ENCODE measurements at places on chromosomes 2 and 18. TPM values are rescaled to one million over a fixed set of nuclear protein-coding genes. Genes with fewer than 3 reads are reported as not detected.

- DNase-seq, result no peak
These were observed 56.9 kb upstream of the SCN7A start for GRCh38 chr2:166550923-166551322.

- DNase-seq, result no peak
These were observed 211.4 kb upstream of the ZNF521 start for GRCh38 chr18:25563346-25563745.

DNA sequence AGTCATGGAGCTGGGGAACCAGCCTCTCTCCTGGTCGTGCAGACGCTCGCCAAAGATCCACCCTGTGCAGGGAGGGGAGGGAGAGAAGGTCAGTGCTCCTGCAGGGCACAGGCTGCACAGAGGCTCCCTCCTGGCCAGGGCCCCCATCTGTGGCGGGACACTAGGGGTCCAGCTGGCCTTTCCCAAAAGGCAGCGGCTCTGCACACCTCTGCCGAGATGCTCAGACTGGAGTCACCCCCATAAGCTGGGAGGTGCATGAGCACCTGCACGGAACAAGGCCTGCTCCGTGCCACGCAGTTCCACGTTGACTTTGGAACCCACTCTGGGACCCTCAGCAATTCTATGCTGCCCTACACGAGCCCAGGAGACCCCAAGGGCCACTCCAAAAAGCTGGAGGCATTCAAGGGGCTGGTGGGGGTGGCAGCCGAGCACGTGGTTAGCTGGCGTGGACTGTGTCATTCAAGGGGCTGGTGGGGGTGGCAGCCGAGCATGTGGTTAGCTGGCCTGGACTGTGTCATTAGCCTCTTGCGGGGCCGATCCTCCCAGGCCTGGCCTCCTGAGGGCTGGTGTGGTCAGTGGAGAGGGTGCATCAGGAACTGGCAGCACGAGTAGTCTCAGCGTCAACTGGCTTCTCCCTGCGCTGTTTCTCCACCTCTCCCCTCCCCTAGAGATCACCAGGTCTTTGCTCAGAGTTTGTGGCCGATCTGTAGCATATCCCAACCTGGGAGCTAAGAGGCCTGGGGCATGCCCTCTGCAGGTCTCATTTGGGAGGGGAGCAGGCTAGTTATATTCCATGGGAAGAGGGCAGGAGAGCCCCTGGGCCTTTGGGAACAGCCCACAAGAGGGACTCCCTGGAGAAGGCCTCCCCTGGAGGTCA lies 9.8 kb downstream of the SNORC start:
- no peak for DNase-seq

DNA sequence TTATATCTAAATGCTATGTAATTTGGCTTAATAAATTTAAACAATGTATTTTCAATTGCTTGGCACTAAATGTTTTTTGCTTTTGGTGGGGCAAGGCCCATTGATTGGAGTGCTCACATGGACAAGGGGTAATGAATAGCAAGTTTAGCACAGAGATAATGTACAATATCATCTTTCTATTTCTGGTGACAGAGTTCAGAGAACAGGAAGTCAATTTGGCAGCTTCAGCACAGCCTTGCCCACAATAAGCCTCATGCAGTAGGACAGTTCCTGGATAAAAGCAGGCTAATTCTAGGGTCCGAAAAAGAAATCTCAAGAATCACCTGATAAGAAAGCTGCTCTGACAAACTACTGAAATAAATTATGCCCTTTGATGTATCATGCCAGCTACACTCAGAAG lies 443.9 kb upstream of the FSHR start:
- DNase-seq, result no peak

GRCh38 chr2:31294196-31294595 lies 60.2 kb downstream of the EHD3 start:
- DNase-seq, result no peak

DNA sequence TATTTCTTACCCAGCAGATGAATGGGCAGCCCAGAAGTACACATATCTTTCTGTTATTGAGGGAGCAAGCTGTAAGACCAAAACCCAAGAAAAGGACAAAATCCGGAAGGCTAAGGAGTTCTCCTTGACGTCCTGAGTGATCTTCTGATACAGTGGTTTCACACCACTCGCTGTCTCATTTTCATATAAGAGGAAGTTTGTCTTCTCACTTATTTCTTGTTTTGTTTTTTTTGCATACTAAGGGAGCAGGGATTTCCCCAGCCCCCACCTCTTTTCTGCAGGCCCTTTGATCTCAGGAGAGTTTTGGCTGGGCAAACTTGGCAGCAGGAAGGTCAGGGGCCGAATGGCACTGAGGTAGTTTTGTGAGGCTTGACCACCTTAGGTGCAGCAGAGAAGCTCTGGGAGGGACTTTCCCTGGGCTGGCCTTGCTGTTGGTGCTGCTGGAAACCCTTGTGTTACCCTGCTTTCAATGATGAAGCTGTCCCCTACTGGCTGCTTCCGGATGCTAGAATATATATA lies 13.3 kb downstream of the CHRNA1 start:
- DNase-seq, result no peak

DNA sequence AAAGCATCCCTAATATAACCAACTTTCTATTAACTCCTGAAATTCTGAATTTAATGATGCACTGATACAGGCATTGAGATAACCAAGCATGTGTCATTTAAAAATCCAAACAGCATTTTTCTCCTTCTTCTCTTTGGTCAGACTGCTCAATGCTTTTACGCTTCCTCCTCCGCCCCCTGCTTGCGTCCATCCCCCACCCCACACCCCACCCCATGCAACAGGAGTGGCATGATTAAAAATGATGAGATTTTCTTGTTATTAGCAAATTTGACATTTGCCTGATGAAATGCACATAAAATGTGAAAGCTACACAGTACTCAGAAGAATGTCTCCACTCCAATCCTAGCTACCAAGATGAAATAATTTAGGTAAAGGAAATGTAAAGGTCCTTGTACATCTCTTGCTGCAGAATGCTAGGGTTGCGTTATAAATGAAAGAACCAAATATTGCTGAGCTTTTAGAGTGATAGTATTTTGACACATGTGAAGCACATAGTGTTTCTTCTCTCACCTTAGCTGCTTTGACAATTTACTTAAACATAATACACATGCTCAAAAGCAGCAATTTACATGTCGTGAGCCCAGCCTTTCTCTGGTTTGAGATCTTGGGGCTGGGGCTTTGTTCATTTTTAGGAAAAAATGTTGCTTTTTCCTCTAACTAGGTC lies 263.8 kb downstream of the MEIS1 start:
- DNase-seq, result no peak

DNA sequence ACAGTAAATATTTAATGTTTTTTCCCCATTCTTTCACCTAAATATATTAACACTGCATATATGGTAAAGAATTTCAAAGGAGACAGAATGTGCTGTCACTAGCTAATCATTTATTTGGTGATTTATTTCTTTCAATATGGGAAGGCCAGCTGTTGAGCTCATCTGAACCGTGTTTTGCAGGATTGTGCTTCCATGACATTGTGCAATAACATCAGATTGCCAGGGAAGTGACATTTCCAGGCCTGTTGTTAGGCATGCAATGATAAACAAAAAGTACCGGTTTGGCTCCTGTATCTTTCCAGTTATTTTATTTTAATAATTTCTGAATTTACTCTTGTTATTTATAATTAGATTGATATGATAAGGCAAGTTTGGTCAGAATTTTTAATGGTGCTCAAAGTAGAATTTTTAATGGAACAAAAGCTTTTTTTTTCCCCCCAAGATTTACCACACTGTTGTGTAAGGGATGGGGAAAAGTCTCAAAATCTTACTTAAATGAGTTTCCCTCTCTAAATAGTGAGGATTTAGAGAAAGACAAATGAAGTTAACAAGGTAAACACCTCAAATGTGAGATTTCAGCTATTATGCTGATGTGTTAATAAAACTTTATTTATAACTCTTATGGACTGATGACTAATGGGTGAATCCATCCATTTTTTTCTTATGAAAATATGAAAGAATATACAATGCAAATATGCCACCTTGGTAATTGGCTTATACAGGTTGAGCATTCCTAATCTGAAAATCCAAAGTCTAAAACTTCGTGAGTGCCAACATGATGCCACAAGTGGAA lies 52.7 kb downstream of the MALT1 start:
- no peak for DNase-seq

GRCh38 chr2:161067846-161068350 lies 92.3 kb upstream of the TANK start:
- no peak for DNase-seq

GRCh38 chr2:30354150-30354549 lies 92.9 kb upstream of the LCLAT1 start:
- no peak for DNase-seq

DNA sequence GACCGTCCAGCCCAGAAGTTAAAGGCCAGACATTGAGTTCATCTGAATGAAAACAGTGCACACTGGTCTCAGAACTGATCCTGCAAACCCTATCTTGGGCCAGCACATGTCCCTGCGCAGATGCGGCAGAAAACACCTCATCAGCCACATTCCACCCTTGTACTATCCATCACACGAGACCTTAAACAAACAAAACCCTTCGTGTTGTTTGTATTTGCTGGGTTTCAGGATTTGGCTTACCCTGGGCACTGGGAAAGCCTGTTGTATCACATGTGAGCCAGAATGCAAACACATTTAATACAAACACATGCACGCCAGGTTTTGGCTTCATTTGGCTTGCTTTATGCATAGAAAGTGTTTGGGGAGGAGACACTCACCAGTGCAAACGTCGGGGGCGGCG lies 12.5 kb downstream of the WIPF1 start:
- no peak for DNase-seq

DNA sequence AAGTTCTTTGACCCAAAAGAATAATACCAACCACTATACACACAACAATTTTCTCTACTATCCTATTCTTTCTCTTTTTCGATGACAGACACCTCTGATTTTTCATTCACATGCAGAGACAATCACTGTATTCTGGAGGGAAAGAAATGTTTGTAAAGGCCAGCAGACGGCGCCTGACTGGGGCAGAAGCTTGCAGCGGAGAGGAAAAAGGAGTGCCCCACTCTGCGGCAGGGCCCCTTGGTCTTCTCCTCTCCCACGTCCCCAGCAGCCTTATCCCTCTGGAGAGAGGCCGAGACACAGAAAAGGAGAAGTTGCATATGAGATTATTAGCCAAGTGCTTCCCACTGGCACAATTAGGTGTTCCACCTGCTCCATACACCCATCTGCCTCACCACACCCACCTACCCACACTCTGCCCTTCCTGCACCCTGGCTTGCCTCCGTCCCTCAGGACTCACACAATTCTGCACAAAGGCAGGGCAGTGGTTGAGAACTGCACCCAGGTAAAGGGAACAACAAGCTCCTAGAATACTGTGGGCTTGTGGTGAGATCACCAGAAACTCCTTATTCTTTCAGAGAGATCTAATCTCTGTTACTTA lies 687.3 kb downstream of the NRXN1 start:
- DNase-seq, result no peak

DNA sequence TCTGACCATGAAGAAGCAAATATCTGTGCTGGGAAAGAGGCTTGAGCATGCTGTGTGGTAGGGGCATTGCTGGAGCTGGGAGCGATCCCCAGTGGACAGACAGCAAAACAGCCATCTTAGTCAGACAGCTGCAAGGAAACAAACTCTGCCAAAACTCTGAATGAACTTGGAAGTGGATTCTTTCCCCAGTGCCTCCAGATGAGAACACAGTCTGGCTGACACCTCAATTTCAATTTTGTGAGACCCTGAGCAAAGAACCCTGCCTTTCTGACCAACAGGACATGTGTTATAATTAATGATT lies 23.2 kb upstream of the FAP start:
- no peak for DNase-seq

DNA sequence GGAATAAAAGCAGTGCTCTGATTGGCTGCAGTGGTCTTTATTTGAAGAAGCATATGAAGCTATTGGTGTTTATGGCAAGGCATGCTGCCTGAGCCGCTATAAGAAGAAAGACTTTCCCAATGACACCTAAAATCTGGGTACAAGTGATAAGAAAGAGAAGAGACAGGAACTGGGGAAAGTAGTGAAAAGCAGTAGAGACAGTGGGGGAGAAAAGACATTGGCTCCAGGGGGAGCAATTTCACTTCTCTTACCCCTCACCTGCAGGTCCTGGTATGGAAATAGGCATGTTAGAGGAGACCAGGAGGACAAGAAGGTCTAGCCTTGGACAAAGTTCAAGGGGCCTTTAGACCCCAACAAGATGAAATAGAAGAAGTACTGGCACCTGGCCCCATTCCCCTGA lies 47.1 kb downstream of the PLCL1 start:
- DNase-seq, result no peak

- DNase-seq, result no peak
These were observed 70.9 kb upstream of the TNP1 start for GRCh38 chr2:216930716-216931115.

GRCh38 chr2:39567507-39567906 lies 98.2 kb upstream of the TMEM178A start:
- peak; percentile 45 for DNase-seq

DNA sequence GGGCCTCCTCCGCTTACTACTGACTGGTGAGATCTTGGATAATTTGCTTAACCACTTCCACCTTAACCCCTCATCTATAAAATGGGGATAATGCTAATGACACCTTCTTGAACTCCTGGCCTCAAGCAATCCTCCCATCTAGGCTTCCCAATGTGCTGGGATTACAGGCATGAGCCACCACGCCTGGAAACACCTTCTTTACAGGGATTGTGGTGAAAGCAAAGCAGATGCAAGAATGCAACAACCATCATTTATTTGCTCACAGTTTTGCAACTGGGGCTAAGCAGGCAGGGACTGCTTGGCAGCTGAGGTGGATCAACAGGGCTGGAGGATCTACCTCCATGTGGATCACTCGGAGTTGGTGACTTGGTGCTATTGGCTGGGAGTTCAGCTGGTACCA lies 76.2 kb upstream of the ZNF532 start:
- DNase-seq, result no peak

DNA sequence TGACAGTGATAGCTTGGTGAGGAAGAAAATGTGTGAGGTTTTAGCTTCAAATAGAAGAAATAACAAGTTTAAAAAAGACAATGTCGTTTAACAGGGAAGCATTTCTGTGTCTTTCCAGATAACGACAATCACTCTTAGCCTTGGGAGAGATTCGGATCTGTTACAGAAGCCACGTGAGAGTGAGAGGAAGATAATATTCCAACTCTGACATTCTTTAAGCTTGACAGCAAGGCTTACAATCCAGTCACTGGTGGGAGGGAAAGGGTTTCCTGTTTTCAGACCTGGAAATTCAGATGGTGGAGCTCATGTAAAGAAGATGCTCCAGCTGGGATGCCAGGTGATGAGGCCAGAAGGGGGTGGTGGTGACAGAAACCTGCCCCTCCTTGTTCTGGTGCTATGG lies 30.8 kb downstream of the FBXO48 start:
- no peak for DNase-seq

DNA sequence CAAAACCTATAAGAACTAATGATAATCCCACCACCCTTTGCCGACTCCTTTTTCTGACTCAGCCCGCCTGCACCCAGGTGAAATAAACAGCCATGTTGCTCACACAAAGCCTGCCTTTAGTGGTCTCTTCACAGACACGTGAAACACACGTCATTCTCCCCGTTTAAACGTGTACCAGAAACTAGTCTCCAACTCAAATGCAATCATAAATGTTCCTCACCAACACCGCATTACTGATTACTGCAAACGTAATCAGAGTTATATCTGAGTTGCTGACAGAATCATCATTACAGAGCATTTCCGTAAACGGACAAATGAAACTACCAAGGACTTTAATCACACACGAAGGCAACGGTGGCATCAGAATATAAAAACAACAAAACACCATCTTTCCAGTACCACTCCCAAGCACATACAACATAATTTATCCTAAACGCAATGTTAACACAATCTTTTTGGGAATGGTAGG lies 1.9 kb downstream of the CLK1 start:
- peak; percentile 79 for DNase-seq

Gene CHRNG
- total RNA-seq, result not detected

Gene KCNG2
- 1.4 TPM for total RNA-seq

Gene UGT1A10
- not detected for total RNA-seq

Gene TTLL4
- total RNA-seq, result 5.8 TPM

Gene ALKAL2
- total RNA-seq, result not detected

Gene PSTPIP2
- 1.1 TPM for total RNA-seq

Gene AQP4
- total RNA-seq, result not detected

Gene EDAR
- not detected for total RNA-seq
